Daoy (cell line): ENCODE measurements at places on chromosomes 3 and 15. TPM values are rescaled to one million over a fixed set of nuclear protein-coding genes. Genes with fewer than 3 reads are reported as not detected.

Gene ENTPD3
- 4.2 TPM in 1 of 2 replicates, not detected in the other for total RNA-seq

Gene CADPS
- total RNA-seq: not detected in 2 replicates

Gene ADAMTS17
- 0.39 and 5.1 TPM in 2 replicates for total RNA-seq

DNA sequence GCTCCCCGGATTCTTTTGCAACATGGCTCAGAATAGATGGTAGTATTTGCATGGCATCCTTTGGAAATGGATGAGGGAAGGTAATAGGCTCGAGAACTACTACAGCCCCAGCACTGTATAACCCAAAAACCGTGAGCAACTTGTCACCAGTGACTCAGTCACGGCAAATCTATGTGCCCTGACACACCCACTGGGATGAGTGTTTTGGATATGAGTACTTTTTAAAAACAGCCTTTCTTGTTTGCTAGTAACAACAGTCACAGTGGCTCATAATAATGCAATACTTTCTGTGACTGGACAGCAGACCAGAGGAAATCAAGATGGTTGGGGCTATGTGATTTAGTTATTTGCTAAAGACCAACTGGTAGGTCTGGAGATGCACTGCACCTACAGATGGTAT lies 299.6 kb downstream of the ULK4 start:
- DNase-seq: no peak

Gene CHRNB4
- total RNA-seq: 0.06 TPM in 1 of 2 replicates, not detected in the other

DNA sequence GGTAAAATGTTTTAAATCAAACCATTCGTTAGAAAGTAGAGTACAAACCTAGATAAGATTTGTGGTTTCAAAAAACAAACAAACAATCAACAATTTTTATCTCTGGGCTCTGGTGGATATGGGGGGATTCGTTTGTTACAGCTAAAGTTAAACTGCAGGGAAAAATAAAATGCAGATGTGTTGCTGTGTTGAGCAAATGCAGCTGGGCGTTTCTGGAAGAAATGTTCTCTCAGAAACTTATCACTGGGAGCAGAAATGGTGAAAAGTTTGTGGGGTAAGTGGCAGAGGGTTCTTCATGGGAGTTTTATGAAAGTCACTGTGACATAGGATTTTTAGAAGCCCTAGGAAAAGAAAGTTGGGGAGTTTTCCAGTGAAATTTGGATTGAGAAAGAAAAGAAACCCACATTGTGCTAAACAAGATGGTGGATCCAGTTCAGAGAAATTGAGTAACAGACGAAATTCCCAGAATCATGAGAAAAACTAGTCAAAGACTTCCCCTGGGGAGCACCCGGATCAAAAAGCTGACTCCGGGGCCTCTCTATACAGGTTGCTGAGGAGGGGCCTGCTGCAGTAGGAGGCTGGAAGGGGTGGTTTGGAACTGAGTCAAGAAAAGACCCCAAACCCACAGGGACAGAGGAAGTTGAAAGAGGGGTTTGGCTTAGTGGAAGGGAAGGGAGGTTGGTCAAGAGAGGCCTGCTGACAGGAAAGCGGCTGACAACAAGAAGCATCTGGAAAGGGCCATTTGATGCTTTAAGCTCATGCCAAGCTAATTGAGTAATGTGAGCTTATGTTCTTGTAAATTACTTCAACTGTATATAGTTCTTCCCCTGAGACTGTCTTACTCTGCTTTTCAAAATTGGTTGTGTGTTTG lies 108.7 kb downstream of the RARB start:
- DNase-seq: no peak

DNA sequence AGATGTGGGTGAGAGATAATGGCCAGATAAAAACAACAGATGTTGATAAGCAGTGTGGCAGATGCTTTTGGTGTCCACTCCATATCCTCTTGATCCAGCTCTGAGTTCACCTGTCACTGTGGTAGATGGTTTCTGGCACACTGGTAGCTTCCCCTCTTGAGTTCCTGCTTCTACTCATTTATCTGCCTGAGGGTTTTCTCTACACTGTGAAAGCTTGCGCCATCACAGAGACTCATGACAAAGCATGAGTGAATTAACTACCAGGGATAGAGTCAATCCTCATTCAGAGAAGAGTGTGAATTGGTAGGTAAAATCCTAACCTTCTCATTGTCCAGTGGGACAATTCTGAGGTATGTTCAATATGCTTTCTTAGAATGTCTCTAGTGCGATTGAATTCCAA lies 50.0 kb upstream of the ARHGEF26 start:
- no peak for DNase-seq

DNA sequence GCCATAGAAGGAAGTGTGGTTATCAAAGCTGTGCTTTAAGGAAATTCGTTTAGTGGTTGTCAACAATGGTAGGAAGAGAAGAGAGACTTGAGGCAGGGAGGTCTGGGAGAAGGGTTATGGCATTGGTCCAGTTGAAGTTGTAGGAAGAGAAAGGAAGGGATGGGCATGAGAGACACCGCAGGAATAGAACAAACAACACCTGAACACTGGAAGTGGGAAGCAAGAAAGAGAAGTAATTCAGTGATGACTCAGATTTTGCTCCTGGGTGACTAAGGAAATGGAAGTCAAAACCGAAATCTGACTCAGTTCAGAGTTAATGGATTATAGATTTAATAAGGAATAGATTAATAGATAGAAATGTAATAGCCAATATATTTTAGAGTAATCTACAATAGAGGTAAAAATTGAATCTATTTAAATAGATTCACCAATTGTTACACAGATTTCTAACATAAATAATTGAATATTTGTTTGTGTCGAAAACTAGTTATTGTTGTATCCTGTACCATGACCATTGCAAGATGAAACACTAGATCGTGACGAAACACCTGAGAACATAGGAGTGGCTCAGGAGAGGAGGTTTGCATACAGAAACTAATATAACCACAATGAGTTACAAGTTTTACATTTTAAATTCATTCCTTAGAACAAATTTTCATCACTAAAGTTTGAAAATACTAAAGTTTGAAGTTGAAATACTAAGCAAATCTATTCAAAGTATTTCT lies 36.0 kb downstream of the THBS1 start:
- DNase-seq: no peak

Gene SHC4
- total RNA-seq: 0.24 and 1.3 TPM in 2 replicates
